ENCODE measurements at places on chromosomes 5 and 9.

- no peak for DNase-seq
These were observed 49.2 kb downstream of the PCSK5 start for GRCh38 chr9:75939536-75940111.

DNA sequence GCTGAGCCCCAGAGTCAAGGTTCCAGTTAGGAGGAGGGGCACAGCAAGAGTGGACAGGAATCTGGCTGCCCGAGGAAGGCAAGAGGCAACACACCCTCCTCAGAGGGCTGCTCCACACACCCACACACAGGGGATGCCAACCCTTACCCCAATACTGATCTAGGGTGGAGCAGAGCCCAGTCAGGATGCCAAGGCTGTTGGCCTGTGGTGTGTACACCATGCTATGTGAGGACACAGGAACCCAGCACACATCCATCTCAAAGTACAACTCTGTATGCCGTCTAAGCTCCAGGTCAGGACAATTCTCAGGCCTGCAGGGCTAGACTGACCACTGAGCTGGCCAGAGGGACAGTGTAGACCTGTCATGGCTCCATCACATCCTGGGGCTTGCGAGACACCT lies 2.6 kb downstream of the SEPTIN8 start:
- DNase-seq: no peak

DNA sequence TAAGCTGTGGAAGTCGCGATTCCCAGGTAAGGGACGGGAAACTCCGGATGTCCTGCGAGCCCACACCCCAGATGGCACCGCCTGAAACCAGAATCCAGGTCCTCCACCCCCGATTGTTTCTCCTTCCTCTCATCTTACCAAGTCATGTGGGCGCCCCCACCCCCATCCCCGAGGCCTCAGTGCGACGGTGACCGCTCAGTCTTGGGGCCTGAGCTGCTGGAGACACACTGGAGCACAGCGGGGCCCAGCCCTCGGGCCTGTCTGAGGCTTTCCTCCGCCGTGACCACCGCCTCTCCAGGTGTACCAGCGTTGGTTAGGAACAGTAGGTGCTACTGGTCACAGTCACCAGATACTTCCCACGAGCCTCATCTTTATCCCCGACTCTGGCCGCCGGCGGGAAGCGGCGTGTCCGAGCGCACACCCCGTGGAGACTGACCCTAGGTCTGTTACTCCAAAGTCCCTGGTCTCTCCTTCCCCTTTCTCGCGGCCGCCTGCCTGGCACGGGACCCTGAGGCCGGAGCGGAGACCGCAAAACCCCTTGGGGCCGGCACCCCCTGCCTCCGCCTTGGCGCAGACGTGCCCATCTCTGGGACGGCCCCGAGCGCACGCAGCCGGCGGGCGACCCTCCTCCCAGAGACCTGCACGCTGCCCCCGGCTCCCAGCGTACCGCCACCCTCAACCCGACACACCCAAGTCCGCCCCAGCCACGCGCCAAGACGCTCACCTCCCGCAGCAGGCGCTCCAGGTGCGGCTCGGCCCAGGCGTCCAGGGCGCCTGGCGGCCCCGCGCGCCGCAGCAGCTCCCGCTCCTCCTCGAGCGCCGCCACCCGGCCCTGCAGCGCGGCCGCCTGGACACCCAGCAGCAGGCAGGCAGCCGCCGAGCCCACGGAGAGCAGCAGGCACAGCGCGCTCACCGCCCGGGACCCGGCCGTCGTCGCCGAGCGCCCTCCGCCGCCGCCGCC lies 733 bp downstream of the COL23A1 start:
- no peak for DNase-seq

- DNase-seq: no peak
These were observed 148.5 kb downstream of the BNC2 start for GRCh38 chr9:16721972-16722371.
